ENCODE measurements at places on chromosomes 1 and 21.

- DNase-seq: peak; percentile 70
These were observed 5.5 kb upstream of the RNF223 start for GRCh38 chr1:1079408-1080121.

DNA sequence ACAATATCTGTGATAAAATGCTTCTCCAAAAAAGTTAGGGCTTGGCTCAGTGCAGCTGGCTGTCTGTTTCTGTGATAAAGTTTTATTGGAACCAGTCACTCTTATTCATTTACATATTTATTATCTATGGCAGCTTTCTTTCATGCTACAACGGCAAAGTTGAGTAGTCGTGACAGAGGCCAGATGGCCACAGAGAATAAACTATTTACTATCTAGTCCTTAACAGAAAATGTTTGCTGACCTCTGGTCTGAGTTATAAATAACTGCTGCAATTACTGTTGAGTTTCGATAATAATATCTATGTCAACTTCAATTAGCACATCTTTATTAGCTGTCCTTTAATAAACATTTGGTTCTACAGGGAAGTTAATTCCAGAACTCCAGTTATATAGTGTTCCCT lies 180.2 kb upstream of the RUNX1 start:
- no peak for DNase-seq

DNA sequence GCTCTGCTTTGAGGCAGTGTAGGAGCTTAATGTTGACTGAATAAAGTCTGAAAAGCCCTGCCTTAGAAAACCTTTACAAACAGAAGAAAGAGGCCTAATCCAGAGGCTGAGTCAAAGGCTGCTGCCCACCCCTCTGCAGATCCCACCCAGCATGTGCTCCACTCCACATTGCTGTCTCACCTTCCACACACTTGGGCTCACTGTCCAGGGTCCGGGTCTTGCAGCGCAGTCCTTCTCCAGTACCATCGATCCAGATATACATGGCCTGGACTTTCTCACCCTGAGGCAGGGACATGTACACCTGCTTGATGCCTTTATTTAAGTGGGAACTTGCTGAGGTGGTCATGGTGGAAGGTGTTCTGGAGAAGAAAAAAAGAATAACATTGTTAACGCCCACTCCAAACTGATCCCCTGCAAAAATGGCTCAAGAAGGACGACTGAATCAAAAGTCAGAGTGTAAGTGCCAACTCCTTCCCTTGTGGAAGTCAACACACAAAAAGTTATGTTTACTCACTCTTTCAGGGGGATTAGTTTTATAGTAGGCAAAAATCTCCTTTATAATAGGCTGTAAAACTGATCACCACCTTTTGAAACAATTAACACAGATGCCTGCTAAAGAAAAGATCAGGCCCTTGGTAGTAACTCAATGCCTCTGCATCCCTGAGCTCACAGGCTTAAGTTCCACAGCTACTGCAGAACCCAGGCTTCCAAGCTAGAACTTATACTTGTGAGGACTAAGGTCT lies 3.0 kb downstream of the GLUL start:
- no peak for DNase-seq

- DNase-seq: no peak
These were observed 5.3 kb downstream of the PSRC1 start for GRCh38 chr1:109277434-109278204.

GRCh38 chr1:1926886-1927660 lies 8.0 kb upstream of the TMEM52 start:
- DNase-seq: no peak

DNA sequence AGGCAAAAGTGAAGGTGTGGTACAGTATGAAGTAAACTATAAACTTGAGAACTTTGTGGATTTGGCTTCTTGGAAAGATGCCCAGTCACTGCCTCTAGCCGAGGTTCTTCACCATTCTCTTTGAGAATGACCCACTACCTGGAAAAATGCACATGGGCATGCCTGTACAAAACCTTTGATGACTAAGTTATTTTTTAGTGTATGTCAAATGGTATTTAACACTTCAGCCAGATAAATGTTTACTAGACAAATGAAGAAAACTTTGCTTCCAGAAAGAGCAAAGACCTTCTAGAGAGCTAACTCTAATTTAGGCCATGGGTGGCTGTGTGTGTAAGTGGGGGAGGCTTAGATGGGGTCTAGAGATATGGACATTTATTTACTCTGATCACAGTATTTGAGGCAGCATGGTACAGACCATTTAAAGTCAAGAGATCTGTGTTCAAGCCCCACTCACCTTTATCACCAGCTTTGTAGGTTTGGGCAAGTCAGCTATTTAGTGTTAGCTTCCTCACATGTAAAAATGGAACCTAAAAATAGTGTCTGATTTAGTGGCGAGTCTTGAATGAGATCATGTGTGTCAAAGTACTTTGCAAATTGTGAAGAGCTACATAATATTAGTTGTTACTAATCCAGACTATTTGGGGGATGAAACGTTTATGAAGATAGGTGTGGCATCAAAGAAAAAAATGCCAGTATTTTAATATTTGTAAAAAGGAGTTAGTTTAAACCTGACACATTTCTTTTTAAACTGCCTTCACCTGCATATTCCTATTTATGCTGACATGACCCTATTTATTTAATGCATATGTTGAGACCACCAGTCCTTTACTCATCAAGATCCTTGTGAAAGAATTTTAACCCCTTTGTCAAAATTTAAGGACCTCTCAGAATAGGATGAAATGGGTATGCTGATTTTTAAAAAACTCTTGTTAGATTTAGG lies 20.2 kb downstream of the NFYC start:
- DNase-seq: no peak

DNA sequence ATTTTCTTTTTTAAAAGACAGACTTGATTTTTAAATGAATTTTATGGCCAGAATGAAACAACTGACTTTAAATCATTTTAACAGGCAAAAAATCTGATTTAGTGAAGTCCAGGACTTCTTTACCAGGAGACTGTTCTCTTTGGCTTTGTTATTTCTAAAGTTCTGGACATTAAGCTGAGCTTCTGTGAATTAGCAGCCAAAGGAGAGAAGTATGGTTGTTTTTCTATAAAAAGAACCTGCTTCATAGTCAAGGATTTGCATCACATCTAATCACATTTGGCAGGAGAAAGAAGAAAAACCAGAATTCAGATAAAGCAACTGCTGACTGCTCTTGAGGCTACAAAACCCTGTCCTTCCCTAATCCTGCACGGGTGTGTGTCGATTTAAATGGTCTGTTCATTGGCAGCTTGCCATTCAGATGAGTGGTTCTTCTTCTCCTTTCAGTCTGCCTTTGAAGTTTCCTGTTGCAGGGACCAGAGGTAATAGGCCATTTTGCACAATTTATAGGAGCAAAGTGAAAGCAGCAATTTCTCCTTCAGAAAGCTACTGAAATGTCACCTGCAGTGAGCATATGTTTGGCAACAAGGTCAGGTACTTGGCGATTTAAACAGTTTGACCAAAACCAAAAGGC lies 215.4 kb downstream of the OLFM3 start:
- no peak for DNase-seq

DNA sequence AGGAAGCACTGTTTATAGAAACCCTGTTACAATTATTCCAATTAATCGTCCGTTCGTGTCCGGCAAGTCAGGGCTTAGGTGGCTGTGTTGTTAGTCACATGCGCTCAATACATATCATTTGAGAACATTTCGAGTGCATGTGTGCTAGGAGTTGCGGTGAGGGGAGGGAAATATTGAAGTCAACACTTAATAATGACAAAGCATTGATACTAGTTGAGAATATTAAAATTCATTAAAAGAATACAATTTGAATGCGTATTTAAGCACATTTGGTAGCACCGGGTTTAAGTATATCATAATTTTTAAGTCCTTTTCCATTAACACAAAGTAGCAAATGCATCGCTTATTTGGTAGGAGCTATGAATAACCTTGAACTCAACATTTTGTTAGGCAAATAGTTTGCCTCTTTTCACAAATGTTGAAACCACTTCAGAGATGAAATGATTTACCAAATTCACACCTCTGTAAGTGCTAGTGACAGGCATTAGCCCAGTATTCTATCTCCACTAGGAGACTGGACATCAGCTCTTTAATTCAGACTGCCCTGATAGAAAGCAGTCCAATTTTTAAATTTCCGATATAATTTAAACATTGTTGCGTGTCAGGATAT lies 1.1 kb upstream of the SERBP1 start:
- no peak for DNase-seq

DNA sequence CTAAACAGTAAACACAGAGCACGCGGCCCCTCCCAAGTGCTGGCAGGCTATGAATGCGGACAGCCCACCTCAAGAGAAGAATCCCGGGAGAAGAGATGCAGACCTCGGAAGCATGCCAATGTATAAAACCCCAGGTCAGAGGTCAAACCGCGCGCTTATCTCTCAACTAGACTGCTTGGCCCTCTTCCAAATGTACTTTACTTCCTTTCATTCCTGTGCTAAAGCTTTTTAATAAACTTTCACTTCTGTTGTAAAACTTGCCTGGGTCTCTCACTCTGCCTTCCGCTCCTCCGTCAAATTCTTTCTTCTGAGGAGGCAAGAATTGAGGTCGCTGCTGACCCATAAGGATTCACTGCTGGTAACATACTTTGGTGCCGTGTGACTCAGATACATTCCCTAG lies 216.0 kb downstream of the S1PR1 start:
- DNase-seq: no peak

DNA sequence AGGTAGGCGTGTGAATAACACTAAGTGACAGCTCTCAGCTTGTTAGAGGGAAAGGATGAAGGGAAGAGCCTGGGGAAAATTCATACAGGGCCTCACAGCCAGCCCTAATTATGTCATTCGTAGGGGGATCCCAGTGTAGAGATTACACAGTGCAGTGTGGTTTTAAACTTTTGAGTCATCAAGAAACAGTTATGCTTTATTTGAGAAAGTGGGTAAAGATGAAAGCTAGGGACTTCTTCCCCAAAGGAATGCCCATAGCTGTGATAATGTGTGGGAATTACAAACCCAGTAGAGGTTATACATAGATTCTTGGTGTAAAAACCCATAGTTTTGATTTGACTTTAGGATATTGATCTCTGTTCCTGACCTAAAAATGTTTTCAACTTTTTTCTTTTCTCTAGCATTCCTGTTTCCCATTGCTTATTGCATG lies 1.9 kb downstream of the TTF2 start:
- no peak for DNase-seq

- no peak for DNase-seq
These were observed 259.3 kb upstream of the AJAP1 start for GRCh38 chr1:4395158-4395557.

- no peak for DNase-seq
These were observed 47.5 kb downstream of the YARS1 start for GRCh38 chr1:32769524-32770220.

- DNase-seq: no peak
These were observed 2.0 kb upstream of the INPP5B start for GRCh38 chr1:37948841-37949240.

- no peak for DNase-seq
These were observed 34.1 kb downstream of the COL11A1 start for GRCh38 chr1:103074224-103074623.

GRCh38 chr1:193558491-193559028 lies 372.1 kb upstream of the B3GALT2 start:
- DNase-seq: no peak

DNA sequence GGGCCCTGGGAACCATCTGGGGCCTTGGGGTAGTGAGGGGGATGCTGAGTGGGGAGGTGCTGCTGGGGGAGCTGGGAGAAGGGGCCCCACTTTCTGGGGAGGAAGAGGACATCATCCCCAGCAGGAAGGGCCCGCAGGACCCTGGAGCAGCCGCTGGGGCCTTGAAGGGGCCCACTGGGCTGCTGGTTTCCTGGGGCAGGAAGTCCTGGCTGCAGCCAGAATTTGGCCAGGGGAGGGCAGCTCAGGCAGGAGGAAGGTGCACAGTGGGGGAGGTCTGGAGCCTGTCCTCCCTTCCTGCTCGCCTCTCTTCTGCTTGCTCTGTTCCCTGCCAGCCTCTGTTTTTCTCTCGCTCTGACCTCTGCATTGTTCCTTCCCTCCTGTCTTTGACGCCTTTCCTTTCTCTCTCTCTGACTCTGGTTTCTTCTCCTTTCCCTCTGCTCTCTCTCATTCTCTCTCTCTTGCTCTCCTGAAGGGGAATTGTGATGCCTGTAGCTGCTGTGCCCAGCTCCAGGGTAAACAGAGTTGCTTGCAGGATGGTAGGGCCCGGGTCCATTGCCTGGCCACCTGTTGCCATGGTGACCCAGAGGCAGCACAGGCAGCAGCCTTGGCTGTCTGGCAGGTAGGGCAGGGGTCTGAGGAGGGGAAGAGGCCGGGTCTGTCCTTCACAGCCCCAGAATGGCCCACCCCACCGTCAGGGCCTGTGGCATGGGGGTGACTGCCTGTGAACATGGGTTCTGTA lies 23.9 kb downstream of the ACOT11 start:
- no peak for DNase-seq

GRCh38 chr1:206573319-206573718 lies 38.9 kb downstream of the EIF2D start:
- DNase-seq: no peak

DNA sequence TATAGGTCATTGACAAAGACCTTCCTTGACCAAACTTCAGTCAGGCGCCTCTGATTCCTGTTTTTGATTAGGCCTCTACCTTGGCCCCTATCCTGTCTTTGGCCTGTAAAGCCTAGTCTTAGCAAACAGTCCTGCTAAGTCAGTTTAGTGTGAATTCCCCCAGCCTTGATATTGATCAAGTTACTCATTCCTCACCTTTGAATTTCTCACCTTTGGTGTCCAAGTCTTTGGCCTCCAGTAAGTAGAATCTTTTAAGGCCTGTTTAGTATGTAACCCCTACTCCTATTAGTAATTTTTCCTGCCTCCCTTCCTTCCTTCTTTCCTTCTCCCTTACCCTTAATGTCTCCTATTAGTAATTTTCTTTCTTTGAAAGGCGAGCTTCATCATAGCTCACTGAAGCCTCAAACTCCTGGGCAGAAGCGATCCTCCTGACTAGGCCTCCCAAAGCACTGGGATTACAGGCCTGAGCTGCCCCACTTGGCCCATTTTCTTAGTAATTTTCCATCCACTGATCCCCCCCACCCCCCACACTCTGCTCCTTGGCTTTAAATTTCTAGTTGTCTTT lies 13.0 kb upstream of the ZNF692 start:
- DNase-seq: no peak

DNA sequence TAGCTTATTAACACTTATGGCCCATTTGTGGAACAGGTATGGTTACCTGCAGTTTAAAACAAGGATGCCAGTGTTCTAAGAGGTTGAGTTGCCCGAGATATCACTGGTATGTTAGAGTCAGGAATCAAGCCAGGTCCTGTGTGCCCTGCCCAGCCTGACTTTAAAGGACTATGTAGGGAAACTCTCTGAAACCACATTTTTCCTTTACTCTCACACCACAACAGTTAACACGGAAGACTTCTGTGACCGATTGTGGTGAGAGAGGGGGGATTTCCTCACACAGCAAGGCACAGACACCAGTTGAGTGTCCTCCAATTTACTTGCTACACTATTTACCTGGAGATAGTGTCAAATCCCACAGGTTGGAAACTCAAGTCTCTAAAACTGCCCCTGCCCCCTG lies 47.8 kb downstream of the UCK2 start:
- no peak for DNase-seq

Data from NCI-H1930 (cell line).